ENCODE measurements at places on chromosomes 13 and 19.

GRCh38 chr19:6412447-6413091 lies 12.0 kb downstream of the KHSRP start:
- DNase-seq = no peak

DNA sequence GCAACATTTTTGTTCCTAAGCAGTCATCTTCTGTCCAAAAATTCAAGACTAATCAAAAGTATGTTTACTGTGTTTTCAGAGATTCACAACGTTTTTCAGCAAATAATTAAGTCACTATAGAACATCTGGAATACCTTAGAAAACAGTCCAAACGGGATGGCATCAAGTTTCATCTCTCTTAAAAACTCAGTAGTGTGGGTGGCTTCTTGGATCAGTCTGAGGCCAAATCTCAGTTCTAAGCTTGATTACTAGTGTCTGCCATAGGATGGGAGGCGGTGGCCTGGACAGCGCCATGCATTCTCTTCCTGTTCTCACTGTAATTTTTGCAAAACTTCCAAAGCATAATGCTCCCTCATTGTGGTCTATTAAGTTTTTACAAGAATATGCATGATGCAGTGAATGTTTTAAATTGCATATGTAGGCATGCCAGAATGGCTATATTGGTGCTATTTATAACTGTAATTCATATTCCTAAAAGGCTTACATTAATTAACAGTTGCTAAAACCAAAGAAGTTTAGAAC lies 37.1 kb downstream of the ANKRD10 start:
- no peak for DNase-seq

DNA sequence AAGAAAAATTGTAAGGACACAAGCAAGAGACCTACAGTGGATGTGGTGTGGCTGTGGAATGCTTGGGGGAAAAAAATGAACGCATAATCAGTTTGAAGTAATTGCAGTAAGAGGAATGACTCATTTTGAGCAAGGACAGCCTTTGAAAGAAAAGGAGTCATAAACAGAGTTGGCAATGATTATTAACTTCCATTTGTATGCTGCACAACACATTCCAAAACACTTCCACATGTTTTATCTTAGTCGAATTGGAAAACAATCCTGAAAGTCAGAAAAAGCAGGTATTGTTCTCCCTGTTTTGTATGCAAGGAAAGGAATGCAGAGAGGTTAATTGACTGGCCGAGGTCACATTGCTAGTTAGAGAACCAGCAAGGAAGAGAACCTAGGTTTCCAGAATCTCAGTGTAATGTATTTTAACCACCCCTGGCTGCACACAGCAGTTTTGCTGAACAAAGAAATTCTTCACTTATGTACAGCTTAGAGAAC lies 630.0 kb upstream of the MIR17HG start:
- DNase-seq = peak; percentile 77

DNA sequence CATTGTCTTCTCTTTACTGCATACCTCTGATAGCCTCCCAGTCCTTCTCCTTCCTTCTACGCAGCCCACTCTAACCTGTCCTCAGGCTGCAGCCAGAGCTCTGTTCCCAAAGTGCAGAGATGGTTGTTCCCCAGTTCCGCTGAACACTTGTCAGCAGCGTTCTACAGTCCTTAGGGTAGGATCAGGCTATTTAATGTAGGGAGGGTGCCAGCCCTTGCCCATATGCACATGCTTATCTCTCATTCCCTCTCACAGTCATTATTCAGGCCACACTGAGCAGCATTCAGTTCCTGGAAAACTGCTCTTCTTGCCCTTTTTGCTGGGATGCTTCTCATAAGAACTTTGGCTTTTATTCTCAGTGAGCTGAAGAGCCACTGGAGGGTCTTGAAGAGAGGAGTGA lies 180.7 kb downstream of the MTUS2 start:
- DNase-seq = no peak

GRCh38 chr13:102800145-102801041 lies 1.5 kb downstream of the BIVM start:
- peak; percentile 68 for DNase-seq

DNA sequence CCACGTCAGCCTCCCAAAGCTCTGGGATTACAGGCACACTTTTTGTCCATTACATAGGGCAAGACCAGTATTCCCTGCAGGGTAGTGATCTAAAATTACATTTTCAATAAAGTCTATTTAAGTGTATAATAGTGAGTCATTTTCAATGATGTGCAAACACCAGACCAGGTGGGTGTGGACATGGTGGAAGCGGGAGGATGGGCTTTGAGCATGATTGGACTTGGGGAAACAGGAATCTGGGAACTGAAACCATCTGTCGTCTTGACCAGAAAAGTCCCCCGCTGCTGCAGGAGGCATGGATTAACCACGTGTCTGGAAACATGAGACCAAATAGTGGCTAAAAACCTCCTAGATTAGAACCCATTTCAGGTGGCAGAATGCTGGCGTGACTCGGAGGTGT lies 4.9 kb downstream of the FXYD3 start:
- peak; percentile 22 for DNase-seq

GRCh38 chr19:49114630-49115363 lies 627 bp downstream of the LIN7B start:
- DNase-seq = peak; percentile 32

DNA sequence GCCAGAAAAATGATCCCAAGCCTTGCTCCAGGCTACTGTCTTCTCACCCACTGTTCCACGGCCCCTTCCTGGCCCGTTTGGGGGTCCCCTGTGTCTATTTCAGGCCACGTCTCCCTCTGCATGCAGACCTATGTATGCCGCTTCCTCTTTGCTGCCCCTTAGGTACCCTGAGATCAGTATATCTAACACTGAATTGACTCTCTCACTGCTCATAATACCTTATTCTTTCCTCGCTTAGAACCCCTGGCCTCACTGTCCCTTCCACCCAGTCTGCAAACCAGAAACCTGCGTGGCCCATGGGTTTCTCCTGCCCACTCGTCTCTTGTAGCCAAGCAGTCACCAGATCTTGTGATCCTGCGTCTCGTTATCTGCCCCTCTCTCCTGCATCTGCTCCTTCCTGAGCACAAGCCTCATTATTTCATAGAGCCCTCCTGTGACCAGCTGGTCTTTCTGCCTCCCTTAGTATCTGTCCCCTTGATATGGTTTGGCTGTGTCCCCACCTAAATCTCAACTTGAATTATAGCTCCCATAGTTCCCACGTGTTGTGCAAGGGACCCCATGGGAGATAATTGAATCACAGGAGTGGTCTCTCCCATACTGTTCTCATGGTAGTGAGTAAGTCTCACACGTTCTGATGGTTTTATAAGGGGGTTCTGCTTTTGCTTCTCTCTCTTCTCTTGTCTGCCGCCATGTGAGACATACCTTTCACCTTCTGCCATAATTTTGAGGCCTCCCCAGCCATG lies 109.0 kb upstream of the RNF113B start:
- DNase-seq = no peak

DNA sequence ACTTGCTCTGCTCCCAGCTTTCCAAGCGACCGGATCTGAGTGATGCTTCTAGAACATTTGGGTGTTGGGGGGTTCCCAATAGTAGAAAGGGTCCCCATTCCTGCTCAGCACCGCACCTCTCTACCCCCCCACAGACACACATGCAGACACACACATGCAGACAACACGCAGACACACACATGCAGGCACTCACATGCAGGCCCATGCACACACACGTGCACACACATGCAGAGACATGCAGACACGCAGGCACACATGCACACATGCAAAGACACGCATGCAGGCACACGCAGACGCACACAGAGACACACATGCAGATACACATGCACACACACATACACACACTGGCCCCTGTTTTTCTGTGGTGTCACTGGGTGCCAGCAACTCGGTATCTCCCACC lies 23.8 kb downstream of the ONECUT3 start:
- no peak for DNase-seq

- no peak for DNase-seq
Observed at GRCh38 chr19:40528533-40529092, 48.1 kb upstream of the SHKBP1 start.

DNA sequence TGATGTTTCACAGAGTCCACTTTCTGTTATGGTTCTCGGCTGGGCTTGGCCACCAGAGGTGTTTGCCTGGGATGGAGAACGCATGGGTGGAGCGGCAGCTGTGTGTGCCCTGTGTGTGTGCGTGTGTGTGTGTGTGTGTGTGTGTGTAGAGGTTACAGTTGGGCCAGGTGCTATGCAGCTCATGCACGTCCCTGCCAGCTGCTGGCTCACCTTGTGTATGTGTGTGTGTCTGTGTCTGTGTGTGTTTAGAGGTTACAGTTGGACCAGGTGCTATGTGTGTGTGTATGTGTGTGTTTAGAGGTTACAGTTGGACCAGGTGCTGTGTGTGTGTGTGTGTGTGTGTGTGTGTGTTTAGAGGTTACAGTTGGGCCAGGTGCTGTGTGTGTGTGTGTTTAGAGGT lies 33.0 kb upstream of the PEG3 start:
- DNase-seq = no peak

DNA sequence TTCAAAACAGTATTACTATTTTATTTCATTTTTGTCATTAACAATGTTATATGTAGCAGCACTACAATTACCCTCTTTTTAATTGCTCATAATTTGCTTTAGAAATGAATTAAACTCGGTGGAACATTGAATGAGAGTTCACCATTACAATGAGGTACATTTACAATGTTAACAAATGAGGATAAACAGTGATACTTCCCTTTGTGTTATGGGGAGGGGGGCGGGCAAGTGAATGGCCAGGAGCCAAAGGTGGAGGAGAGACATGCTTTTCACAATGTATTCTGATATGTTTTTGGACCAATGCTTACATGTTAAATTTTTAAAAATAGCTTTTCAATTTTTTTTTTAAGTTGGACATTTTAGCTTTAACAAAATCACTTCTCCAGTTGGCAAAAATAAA lies 34.2 kb downstream of the NALCN start:
- DNase-seq = no peak

DNA sequence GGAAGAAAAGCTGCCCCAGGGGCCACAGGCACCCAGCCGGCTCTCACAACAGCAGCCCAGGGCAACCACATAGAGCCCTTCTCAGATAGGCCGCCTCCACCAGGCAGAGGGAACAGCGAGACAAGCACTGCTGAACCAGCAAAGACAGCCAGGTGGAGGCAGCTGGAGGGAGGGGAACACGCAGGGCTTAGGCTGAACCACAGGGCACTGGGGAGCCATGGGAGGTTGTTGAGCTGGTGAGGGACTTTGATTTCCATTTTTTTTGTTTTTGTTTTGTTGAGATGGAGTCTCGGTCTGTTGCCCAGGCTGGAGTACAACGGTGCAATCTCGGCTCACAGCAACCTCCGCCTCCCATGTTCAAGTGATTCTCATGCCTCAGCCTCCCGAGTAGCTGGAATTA lies 3.5 kb downstream of the GAMT start:
- DNase-seq = no peak

DNA sequence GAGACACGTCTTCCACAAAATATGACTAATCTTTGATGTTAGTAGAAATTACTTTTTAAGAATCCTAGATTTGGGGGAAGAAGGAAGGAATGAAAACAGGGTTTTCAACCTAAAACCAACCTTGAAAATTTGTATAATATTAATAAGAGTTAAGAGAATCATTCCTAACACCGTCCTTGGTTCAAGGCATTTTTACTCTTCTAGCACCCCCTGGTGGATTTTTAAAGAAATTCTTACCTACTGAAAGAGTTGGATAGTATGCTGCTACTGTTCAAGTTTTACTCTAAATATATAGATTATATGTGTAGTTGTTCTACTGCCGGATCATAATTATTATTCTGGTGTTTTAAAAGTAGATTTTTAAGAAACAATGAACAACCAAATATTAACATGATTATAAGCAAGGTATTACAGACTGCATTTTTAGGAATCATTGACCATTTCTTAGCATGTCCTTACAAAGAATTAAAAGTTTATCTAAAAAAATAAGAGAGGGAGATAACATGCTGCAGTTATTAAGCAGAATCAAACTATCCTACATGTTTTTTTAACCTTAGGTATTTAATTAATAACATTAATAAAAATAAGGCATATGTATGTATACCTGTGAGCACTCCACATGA lies 7.4 kb upstream of the SLITRK6 start:
- peak; percentile 55 for DNase-seq

DNA sequence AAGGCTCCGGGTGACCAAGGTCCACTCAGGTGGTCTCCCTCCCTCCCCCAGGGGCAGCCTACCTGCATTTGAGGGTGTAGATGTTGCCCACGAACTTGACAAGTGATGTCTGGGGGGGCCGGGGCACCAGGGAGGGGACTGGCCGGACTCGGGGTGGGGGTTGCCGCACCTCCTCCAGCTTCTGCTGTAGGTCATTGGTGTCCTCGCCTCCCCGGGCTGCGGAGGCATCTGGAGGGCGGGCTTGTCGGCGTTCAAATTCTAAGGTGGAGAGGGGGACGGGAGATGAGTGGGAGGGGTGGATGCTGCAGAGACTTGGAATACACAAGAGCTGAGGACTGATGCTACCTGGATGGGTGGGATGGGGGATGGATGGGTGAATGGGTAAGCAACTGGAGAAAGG lies 5.3 kb upstream of the AKAP8L start:
- no peak for DNase-seq

DNA sequence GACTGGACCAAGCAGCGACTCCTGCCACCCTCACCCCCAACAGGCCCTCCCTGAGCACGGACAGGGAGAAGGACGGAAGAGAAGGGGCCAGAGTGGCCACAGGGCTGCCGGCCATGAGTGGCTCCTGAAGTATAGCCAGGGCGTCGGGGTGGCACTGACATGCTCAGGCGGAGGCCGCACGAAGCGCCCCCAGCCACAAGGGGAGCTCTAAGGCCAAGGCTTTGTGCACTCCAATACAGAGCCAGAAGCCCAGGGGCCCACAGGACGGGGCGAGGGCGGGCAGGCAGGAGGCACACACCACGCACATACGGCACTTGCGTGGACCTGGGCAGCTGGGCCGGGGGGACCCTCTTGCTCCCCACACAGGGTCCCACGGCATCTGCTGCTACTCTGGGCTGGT lies 52.0 kb downstream of the KLF2 start:
- no peak for DNase-seq

DNA sequence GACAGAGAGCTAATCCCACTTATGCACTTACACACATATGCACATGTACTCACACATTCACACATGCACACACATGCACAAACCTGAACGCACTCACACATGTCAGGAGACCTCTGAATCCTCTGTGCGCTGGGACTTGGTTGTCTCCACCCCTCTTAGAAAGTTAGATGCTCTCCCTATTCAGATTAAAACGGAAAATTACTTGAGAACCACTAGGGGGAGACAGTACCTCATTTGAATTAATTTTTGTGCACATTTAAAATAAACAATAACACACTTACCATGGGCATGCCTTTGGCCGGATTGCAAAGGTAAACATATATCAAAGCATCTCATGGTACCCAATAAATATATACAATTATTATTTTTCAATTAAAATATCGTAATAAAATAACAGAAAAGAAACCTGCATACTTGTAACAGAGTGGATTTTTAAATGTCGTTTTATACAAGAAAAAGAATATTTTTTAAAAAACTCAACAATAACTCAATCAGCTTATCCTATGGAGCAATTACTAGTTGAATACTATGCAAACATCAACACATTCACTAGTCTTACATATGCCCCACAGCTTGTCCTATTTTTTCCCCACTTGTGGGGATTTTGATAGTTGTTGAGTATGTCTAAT lies 9.5 kb upstream of the LILRB4 start:
- peak; percentile 4 for DNase-seq

All from HFFc6 (cell line).